ENCODE measurements at places on chromosomes 3 and 15. TPM values are rescaled to one million over a fixed set of nuclear protein-coding genes. Genes with fewer than 3 reads are reported as not detected.
A peak's percentile ranks its signal among the peaks of the same experiment; 100 is the strongest.

GRCh38 chr15:37079726-37080125 lies 20.6 kb downstream of the MEIS2 start:
- DNase-seq, result no peak

DNA sequence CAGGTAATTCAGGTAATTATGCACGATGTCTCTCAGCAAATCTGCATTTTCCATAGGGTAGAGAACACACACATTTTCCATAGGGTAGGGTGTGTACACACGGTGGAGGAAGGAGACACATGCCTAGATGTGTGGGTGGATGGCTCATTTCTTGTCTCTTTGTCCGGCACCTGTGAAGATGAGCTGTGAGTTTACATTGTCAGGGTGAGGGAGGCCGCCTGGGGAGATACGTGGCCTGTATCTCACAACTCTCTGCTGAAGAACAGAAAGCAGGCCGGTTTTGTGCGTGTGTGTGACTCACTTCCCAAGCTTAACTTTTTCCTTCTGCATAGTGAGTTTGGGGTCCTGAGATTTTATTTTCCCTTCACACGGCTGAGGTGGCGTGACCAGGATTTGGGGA lies 60.3 kb downstream of the SLC6A6 start:
- DNase-seq, result peak; percentile 71

The KLHL40 gene
- total RNA-seq, result not detected

DNA sequence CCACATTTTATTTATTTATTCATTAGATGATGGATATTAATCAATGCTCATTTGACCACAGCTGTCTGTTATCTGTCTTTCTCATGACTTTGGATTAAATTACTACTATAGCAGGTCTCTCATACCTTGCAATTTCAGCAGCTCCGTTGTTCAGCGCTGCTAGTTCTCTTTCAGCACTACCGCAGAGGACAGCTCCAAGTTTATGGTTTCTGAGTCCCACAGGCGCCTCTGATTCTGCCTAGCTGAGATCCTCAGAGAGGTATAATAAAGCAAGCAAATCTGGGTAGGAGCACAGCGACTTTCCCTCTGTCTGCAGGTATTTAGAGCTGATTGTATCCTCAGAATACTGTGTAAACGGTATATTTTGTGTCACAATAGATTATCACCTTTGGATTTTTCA lies 204.9 kb downstream of the CNTN4 start:
- DNase-seq, result no peak

DNA sequence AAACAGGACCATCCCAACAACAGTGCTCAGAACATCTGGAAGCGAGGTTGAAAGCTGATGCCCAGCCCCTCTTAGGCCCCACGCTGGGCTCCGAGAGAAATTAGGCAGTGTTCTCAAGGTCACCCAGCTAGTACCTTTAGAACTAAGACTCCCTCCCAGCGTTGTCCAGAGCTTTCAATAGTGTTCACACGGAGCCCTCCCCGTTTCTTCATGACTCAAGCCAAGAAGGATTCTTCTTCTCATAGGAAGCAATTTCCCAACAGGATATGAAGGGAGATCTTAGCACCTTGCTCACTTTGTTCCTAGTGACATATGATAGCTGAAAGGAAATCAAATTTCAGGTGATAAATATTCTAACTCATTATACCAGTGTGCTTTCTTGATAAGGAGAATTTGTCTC lies 244.2 kb upstream of the ST8SIA2 start:
- DNase-seq, result no peak

The CEP70 gene
- total RNA-seq, result 8.3 TPM

The EPHB1 gene
- 1.3 TPM for total RNA-seq

DNA sequence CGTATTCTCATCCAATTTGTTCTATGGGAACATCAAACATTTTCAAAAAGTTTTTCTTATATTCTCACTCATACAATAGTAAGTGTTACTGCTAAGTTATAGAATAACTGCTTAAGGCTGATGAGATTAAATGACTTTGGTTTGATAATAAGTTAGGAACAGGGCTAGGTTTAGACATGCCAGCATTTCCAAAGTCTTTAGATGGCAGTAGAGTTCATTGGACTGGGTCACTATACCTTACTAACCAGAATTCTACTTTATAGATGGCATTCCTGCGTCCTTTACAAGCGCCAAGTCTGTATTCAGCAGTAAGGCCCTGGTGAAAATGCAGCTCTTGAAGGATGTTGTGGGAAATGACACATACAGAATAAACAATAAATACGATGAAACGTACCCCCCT lies 21.7 kb downstream of the PLAAT1 start:
- no peak for DNase-seq

- DNase-seq, result no peak
Observed at GRCh38 chr3:157423337-157423736, 13.3 kb upstream of the PTX3 start.

GRCh38 chr3:146468671-146469149 lies 651 bp downstream of the PLSCR2 start:
- no peak for DNase-seq

The CCR2 gene
- 2.2 TPM for total RNA-seq

GRCh38 chr3:177185035-177185574 lies 12.2 kb downstream of the TBL1XR1 start:
- no peak for DNase-seq

- no peak for DNase-seq
Observed at GRCh38 chr15:74579001-74579400, 36.6 kb upstream of the CLK3 start.

DNA sequence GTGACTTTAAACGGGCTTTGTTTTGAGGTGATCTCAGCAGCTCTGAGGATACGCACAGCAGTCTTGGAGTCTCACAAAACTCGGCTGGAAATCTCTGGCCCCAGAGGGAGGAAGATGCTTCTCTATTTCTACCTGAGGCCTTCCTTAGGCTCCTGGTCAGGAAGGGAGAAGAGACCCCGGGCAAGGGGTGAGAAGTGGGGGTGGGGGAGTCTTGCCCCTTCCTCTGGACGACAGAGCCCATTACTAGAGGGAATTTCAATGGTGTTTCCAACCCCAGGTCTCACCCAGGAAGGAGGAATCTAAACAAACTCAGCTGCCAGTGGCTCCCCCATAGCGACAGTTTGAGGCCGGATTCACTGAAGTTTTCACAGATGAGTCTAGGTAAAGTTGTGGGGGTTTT lies 37.4 kb upstream of the PCSK6 start:
- DNase-seq, result no peak

The GABRB3 gene
- total RNA-seq, result 0.17 TPM

- no peak for DNase-seq
Observed at GRCh38 chr15:91116113-91117067, 16.3 kb downstream of the SV2B start.

The GOLGA8J gene
- total RNA-seq, result not detected

The VIPR1 gene
- 5.9 TPM for total RNA-seq
